Activated CD4-positive, alpha-beta T cell treated with anti-CD3 and anti-CD28 coated beads, Interleukin-2, amount 10 ng/mL, durations not matched to agents 7 days and 5 days (primary cell): ENCODE measurements at places on chromosomes 3 and 15. TPM values are rescaled to one million over a fixed set of nuclear protein-coding genes. Genes with fewer than 3 reads are reported as not detected.

The MORC1 gene
- total RNA-seq, result not detected

The PLA2G4E gene
- total RNA-seq, result not detected

The C3orf52 gene
- total RNA-seq, result 9.5 TPM

- no peak overlapping the region for H3K4me3 ChIP-seq
- DNase-seq, result no peak
- H3K36me3 ChIP-seq, result no peaks in the 10 kb centered on the region
- H3K27ac ChIP-seq, result no peak overlapping the region
- H3K4me1 ChIP-seq, result peaks cover 69% of the 10 kb centered on the region
- H3K27me3 ChIP-seq, result no peaks in the 10 kb centered on the region
These were observed 152.4 kb downstream of the PGPEP1L start for GRCh38 chr15:98855067-98855814.

DNA sequence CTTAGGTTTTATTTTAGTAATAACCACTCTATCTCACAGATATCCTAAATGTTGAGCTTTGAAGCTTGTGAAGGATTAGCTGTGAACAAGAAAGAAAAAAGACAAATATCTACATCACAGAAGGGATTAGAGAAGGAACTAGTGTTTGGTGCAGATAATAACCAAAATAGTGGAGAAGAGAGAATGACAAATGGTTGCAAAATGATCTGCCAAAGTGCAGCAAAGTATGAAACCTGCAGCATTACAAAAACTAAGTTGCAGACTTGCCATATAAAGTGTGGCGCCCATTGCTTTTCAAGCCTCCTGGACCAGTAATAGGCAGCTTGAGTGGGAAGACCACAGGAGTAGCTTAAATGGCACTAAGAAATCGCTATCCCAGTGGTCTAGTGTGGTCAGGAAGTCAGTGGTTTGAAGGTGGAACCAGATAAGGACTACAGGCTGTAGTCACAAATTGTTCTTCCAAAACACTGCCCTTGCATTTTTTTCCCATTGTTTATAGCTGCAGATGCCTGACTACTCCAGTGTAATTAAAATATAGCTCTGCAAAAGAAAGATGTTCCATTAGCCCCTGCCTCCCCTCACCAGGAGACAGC, 20.7 kb downstream of the TPM1 start:
- DNase-seq, result no peak
- no peaks in the 10 kb centered on the region for H3K36me3 ChIP-seq
- no peaks in the 10 kb centered on the region for H3K27me3 ChIP-seq
- no peaks in the 10 kb centered on the region for H3K4me1 ChIP-seq

The ALDH1A3 gene
- total RNA-seq, result not detected

The DLEC1 gene
- total RNA-seq, result 1.4 TPM

DNA sequence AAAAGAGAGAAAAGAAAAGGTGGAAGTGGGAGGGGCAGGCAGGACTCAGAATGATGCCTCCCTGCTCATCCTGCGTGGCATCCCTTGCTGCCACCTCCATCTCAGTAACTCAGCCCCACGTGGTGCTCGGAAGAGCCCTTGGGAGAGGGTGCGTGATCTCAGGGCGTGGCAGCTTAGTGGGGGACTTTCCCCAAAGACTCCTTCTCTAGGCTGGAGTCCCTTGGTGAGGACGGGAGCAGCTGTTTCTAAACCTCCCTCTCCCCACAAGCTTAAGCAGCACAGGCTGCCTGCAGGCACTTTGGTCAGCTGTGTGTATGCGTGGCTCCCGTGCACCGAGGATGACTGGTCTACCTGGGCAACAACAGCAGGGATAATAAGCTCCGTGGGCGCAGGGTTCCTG, 7.4 kb upstream of the ANPEP start:
- no peak overlapping the region for H3K27ac ChIP-seq
- peaks cover 3% of the 10 kb centered on the region for H3K4me1 ChIP-seq
- H3K4me3 ChIP-seq, result no peak overlapping the region
- no peak for DNase-seq
- peaks cover 19% of the 10 kb centered on the region for H3K27me3 ChIP-seq

DNA sequence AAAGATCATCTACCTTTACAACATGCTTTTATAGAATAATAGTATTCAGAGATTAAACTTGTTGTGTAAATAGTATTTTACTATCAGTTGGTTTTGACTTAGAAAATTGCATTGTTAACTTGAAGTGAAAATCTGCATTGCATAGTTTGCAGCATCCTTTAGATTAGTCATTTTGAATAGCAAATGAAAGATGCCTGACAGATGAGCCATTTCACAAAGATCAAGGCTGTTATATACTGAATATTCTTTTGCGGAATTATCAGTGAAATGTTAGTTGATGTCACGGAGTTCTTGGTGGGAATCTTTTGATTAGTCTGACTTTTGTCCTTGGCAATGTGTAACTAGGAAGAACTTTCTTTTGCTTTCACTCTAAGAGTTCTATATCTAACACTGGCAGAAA, 24.5 kb downstream of the RSRC1 start:
- H3K27ac ChIP-seq, result no peak overlapping the region
- H3K36me3 ChIP-seq, result peaks cover 25% of the 10 kb centered on the region
- DNase-seq, result no peak
- H3K4me3 ChIP-seq, result no peak overlapping the region
- no peaks in the 10 kb centered on the region for H3K27me3 ChIP-seq
- no peaks in the 10 kb centered on the region for H3K4me1 ChIP-seq

DNA sequence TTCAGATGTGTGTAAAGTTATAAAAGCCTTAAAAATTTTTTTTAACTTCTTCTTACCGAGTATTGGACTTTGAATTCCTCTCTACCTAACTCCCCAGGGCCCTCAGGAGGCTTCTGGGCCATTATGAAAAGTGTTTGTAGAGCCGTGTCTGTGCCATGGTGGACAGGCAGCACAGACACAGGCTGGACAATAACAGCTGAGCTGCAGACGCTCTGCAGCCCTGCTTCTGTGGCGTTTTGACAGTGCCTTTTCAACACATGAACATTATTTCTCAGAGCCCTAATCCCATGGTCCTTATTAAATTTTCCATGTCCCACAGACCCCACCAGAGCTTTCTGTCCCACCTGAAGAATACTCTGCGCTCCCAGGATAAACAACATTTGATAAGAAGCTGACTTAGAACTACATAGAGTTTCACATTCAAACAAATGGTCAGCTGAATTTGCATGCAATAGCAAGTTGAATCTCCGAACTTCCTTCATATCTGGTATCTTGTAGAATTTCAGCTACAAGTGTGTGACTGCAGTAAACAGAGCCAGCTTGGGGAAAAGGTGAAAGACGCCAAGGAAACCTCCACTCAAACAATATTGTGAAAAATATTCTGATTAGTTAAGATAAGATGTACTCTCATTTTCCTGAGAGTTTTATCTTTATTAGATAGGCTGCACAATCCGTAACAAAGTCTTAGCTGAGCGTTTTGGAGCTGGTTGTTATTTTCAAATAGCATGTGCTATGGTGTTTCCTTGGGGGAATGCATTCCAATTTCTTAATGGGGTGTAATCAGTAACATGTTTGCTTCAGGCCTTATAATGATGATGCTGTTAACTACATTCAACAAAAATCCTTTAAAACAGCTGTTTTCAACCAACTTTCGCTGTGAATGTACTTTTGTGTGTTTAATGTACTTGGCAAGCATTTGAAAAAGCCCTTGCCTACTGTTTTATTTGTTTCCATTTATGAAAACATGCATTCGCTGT, 378.2 kb downstream of the MECOM start:
- no peaks in the 10 kb centered on the region for H3K36me3 ChIP-seq
- H3K4me3 ChIP-seq, result no peak overlapping the region
- H3K4me1 ChIP-seq, result no peaks in the 10 kb centered on the region

The ARGFX gene
- not detected for total RNA-seq

- no peak overlapping the region for H3K27ac ChIP-seq
- no peak overlapping the region for H3K4me3 ChIP-seq
- H3K4me1 ChIP-seq, result peaks cover 17% of the 10 kb centered on the region
- DNase-seq, result no peak
These were observed 12.5 kb upstream of the ZXDC start for GRCh38 chr3:126488185-126488584.

The ADGRG7 gene
- not detected for total RNA-seq

GRCh38 chr3:12884186-12884680, 42.9 kb upstream of the RPL32 start:
- H3K27ac ChIP-seq, result no peak overlapping the region
- no peak for DNase-seq
- H3K4me3 ChIP-seq, result no peak overlapping the region
- no peaks in the 10 kb centered on the region for H3K36me3 ChIP-seq
- peaks cover 20% of the 10 kb centered on the region for H3K27me3 ChIP-seq

DNA sequence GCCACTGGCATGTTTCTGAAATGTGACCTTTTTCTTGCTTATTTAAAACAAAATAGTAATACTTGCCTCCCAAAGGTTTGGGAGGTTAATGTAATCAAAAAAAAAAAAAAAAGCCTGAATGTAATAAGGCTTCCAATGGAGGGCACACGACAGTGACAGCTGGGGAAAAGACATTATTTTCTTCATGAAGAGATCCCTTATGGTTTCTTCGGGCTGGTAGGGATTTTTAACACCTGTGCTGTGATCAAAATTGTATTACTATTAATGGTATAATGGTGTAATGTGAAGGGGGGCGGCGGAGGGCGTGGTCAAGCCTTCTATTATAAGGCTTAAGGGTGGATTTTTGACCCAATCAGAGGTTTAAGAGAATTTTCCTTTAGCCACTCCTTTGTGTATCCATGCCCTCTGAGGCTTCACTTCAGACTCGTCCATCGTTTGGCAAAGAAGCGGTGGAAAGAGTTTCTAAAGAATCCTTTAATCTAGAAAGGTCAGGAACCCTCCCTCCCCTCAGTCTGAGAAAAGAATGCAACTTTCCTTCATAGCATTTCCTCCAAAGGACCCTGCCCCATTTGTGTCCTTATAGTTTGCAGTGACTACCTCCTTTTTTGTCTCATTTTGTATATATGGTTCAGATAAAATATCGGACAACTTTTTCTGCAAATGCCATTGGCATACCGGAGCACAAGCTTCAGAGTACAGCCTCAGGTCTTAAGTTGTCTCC, 89.5 kb upstream of the CHD2 start:
- peaks cover 10% of the 10 kb centered on the region for H3K36me3 ChIP-seq
- no peaks in the 10 kb centered on the region for H3K27me3 ChIP-seq
- peak; percentile 43 for DNase-seq
- H3K4me1 ChIP-seq, result peaks cover 61% of the 10 kb centered on the region

DNA sequence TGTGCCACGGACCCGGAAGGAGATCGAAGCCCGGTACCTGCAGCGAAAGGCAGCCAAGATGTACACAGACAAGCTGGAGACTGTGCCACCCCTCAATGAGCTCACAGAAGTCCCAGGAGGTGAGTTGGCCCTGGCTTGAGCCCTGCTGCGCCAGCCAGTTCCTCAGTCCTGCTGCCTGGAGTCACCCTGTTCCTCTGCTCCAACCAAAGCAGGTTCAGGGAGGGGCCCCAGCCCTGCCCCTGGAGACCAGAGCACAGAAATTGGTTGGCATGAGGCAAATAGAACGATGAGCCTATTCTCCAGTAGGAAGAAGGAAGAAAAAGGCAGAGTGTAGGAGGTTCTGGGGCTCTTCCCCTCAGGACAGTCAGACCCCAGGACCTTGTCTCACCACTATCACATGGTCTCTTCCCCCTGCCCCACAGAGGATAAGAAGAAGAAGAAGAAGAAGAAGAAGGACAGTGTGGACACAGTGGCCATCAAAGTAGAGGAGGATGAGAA, 8.0 kb downstream of the TMIE start:
- H3K36me3 ChIP-seq, result no peaks in the 10 kb centered on the region
- no peak overlapping the region for H3K27ac ChIP-seq
- H3K4me3 ChIP-seq, result no peak overlapping the region
- no peak for DNase-seq
- no peaks in the 10 kb centered on the region for H3K4me1 ChIP-seq
- H3K27me3 ChIP-seq, result no peaks in the 10 kb centered on the region

The NGRN gene
- total RNA-seq, result 30.0 TPM

DNA sequence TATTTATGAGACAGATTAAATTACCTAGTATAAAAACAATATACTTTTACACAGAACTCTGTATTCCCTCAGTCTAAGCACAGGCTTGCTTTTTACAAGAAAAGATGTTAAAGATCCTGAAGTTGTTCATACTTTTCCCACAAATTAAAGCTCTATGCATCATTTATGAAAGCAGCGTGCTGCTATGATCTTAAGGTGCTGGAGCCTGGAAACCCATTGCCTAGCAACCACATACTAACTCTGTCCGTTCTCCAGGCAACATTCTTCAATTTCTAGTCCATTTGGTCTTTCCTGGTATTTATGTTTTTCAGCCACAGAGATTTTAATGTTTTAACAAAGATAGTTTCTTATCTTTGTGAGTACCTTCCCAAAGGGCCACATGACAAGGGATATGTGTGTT, 312.0 kb downstream of the DOCK3 start:
- peaks cover 2% of the 10 kb centered on the region for H3K27me3 ChIP-seq
- H3K27ac ChIP-seq, result no peak overlapping the region
- H3K4me1 ChIP-seq, result no peaks in the 10 kb centered on the region
- no peak for DNase-seq

GRCh38 chr15:56192659-56193442, 50.8 kb downstream of the RFX7 start:
- no peaks in the 10 kb centered on the region for H3K27me3 ChIP-seq
- H3K4me3 ChIP-seq, result no peak overlapping the region
- H3K27ac ChIP-seq, result no peak overlapping the region
- peaks cover 11% of the 10 kb centered on the region for H3K36me3 ChIP-seq
- H3K4me1 ChIP-seq, result peaks cover 12% of the 10 kb centered on the region

DNA sequence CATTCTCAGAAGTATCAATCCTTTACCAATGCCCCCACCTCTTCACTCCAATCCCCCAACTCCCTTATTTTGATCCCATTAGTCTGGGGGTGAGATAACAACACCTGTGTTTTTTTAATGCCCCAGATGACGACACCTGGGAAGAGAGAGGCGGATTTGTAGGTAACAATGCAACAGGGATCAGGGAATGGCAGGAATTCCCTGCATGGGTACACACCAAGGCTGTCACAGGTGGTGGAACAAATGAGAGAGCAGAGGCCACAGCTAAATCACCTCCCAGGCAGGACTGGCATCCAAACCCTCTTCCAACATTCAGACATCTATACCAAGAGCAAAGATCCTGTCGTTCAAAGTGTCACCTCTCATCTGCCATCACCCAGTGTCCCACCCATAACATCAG, 319.2 kb upstream of the TRIM42 start:
- no peak overlapping the region for H3K4me3 ChIP-seq
- no peak for DNase-seq
- no peaks in the 10 kb centered on the region for H3K36me3 ChIP-seq
- H3K27me3 ChIP-seq, result no peaks in the 10 kb centered on the region
- H3K27ac ChIP-seq, result no peak overlapping the region

GRCh38 chr3:99957151-99957796, 139.6 kb downstream of the CMSS1 start:
- peaks cover 2% of the 10 kb centered on the region for H3K4me1 ChIP-seq
- DNase-seq, result no peak
- no peaks in the 10 kb centered on the region for H3K36me3 ChIP-seq
- H3K27ac ChIP-seq, result no peak overlapping the region
- H3K27me3 ChIP-seq, result no peaks in the 10 kb centered on the region

DNA sequence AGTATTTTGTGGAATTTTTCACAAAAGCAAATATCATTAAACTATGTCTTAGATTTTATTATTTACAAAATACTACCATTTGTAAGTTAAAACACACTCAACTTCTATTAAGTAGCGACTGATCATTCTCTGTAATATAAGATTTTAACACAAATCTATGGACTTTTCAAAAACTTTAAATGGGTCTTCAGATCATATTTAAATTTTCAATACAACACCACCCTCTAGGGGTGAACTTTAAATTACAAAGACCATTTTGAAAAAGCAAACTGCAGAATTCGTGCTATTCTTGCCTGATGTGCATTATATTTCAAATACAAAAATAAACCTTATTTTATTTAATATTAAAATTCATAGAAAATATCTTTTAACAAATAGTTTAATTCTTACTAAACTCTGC, 8.2 kb upstream of the VGLL4 start:
- H3K27me3 ChIP-seq, result peaks cover 4% of the 10 kb centered on the region
- H3K4me3 ChIP-seq, result no peak overlapping the region
- H3K4me1 ChIP-seq, result peaks cover 3% of the 10 kb centered on the region
- H3K27ac ChIP-seq, result no peak overlapping the region
- no peak for DNase-seq

The SPTBN5 gene
- 1.5 TPM for total RNA-seq

The GJD2 gene
- total RNA-seq, result not detected

The PARP6 gene
- 62.9 TPM for total RNA-seq
